ENCODE measurements at places on chromosomes 2 and 18.

GRCh38 chr2:190678444-190679162 lies 29.7 kb downstream of the NAB1 start:
- DNase-seq = no peak

- no peak for DNase-seq
Measured at GRCh38 chr18:6666012-6666685, 63.4 kb upstream of the ARHGAP28 start.

DNA sequence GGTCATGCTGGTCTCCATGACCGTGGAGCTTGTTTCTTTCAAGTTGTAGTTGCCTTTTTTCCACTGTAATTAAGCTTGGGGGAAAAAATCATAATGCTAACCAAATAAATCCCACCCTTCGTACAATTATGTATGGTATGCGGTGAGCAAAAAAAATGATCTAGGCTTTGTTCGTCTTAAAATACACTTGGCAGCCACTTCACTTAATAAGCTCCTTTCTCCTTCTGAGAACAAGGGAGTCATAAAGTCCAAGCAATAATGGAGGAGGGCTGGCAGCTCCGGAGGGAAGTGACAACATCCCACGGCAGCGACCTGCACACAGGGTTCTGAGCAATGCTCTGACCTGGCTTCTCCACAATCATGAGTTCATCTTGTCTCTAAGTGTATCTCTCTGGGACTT lies 91.2 kb upstream of the KLHL29 start:
- no peak for DNase-seq

DNA sequence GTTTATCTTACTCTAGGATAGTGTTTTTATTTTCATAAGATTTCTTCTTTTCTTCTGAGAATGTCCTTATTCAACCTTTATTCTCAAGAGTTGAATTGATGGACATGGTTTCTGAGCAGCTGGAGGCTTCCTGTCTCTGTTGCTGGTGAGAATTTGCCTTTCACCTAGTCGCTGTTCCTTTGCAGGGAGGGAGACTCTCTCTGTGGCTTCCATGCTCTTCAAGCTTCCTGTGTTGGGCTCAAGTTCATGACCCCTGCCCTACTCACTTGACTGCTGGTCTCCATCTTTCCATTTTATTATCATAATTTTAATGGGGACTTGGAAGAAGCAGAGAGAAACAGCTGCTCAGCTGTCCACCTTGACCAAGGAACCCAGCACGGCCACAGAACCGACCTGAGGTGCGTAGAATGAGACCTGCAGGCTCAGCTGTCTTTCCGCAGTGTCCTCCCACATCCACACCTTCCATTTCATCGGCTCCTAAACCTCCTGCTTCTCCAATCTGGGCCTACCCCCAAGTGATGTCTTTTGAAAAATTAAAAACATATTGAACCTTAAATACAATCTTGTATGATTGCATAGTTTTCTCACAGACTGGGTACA lies 24.2 kb downstream of the TMEM18 start:
- DNase-seq = no peak

DNA sequence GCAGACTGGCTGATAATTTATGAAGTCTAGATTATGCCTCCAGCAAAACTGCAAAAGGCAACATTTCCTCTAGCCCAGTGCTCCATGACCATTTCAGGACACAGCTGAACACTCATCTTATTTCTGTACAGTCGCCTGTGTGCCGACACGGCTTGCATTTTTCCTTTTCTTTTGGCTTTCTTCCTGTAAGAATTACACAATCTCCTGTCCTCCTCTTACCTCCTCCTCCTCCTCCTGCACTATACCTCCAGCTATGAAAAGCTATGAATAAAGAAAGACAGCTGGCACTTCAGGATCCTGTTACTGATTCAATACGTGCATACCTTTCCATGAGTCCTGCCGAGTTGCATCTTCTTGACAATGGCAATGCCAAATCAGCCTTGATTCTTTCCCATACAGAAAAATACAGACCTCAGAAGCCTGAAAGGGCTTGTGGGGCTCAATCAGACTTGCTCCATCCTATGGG lies 32.2 kb upstream of the TRIB2 start:
- DNase-seq = no peak

GRCh38 chr18:75293591-75293990 lies 83.0 kb downstream of the TSHZ1 start:
- DNase-seq = no peak

DNA sequence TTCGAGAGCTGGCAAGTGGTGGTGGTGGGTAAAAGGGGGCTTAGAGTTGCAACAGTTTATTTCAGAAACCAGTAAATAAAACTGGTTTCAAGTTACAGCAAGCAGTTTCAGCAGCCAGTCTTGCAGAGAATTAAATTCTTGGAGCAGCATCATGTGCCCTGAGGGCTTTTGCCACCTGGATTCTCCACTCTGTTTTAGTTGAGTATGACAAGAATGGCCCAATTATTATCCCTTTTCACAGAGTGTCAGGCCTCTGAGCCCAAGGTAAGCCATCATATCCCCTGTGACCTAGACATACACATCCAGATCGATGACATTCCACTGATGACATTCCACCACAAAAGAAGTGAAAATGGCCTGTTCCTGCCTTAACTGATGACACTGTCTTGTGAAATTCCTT lies 72.8 kb upstream of the FANCL start:
- DNase-seq = no peak

DNA sequence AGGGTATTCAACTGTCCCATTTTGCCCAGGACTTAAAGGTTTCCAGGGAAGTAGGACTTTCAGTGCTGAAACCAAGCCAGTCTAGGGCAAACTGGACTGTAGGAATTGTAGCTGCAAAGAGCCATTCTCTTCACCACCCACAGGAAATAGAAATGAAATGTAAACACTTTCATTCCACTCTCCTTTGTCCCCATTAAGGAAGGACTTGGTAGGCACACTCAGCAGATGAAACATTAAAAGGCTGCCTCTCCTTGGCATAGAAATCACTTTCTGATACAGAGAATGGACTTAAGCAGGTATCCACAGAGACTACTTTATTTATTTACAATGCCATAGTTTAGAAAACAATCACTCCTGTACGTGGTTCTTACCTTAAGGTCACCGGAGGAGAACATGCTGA lies 102.9 kb upstream of the CCDC195 start:
- DNase-seq = no peak

DNA sequence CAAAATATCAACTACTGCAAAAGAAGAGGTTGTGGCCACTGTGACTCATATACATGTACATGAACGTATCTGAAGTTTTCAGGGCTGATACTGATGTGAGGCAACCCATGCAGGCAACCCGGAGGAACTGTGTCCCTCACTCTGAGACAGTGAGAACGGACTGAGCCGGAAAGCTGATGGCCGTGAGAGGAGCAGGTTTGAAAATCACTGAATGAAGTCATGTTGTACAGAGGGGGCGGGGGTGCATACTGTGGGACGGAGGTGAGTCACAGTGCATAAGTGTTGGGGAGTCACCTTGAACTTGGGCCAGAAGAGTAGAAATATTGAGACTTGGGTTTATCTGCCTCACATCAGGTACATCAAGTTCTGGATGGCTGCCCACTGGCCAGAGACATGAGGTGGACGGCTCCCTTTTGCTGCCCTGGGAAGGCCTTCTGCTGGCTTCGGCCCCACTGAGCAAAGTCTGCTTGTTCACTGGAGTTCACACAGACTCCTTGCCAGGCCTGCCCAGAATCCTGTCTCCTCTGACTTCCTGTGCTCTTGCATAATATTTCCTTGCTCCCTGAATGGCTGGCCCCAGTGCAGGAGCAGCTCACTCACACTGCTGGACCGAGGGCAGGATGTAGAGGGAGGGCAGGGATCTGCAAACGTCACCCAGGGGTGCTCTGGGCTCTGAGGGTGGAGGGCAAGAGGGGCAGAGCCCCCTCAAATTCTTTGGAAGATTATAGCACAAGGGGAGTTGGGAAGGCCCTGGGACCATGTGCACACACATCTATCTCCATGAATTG lies 18.1 kb downstream of the EPAS1 start:
- no peak for DNase-seq

DNA sequence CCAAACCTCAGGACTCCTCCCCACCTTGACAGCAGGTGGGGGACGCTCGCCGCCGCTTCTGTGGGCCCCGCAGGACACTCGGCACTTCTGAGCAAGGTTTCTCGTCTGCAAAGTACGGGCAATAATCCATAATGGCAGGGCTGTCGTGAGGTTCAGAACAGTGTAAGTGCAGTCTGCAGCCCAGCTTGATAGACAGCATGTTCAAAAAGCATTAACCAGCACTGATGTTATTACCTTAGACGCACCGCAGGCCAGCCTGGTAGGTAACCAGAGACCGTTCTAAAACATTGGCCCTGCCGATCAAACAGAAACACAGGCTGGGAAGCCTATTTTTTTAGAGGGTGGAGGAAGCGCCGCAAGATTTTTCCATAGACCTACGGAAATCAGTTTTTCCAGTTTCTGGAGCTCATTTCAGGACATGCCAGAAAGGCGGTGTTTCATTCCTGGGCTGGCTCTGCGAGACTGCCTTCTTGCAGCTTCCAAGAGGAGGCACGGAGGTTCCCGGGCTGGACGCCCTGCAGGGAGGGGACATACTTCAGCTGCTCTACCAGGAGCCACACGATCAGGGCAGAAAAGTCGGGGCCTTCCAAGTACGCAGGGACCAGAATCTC lies 148.7 kb downstream of the TPO start:
- no peak for DNase-seq

GRCh38 chr2:157785200-157785599 lies 90.9 kb downstream of the ACVR1 start:
- no peak for DNase-seq

GRCh38 chr18:56888978-56889377 lies 237.8 kb downstream of the WDR7 start:
- no peak for DNase-seq

- no peak for DNase-seq
Measured at GRCh38 chr2:233373316-233373715, 19.0 kb downstream of the DGKD start.

DNA sequence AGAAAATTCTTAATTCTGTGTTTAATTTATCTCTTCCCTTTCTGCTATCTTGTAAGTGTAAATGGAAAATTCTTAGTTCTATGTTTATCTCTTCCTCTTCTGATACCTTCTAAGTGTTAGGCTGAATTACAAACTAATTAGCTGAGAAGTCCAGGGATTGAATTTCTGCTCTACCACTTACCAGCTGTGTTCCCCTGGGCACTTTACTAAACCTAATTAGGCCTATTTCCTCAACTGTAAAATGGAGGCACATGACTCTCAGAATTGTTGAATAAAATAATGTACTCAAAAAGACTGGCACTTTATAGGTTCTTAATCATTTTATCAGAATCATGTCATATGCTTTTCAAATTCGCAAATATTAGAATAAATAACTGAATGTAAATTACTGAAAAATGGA lies 146.3 kb downstream of the MAP2 start:
- no peak for DNase-seq

- DNase-seq = no peak
Measured at GRCh38 chr18:11296946-11297345, 147.6 kb upstream of the PIEZO2 start.

DNA sequence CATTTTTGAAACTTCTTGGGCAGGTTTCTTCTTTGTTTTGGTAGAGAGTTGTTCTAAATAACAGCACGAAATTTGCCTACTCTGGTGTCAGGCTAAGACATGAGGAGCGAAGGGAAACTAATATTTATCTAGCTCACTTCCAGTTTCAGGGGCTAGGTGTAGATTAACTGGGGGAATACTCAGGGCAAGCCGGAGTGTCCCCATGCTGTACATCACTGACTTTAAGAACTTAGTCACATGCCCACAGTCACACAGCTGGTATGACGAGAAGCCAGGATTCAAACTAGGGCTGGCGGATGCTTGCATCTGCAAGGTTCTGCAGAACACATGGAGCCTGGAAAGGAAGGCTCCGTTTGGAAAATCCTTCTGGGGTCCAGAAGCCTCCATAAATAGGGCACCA lies 133.3 kb downstream of the ALPK2 start:
- no peak for DNase-seq

DNA sequence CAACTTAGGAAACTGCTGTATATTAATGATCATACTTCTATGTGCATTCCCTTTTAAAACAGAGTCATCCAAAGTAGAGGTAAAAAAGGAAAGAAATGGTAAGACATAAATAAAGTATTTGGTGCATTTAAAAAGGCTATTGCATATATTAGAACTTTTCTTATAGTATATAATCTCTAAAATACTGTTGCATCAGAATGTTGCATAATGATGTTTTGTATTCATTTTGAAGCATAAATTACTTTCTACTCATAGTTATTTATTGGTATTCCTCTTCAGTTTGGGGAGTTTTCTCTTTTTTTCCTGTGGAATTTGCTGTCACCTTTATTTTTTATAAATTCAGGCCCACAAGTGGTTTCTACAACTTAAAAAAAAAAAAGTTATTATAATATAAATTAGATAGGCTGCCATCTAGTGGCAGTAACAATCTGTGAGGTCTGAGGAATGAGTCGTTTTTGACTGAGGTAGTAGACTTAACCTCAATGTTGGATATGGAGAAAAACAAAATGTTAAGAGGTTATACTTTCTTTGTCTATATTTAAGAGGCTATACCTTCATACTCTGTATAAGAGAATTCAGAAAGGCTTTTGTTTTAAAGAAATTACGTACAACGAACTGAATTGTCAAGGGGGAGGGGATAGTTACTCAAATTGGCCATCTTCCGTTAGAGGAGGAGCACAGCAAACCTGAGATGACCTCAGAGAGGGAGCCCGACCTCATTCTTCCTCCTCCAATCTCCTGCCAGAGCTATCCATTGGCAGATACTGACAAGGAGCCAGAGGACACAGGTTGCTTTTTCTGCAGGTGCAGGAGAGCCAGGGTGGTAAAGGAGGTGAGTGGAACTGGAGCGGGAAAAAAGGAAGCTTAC lies 23.8 kb downstream of the ANKAR start:
- no peak for DNase-seq

GRCh38 chr18:77092104-77093066 lies 40.2 kb downstream of the MBP start:
- DNase-seq = no peak

- no peak for DNase-seq
Measured at GRCh38 chr2:66724241-66724640, 289.3 kb downstream of the MEIS1 start.

DNA sequence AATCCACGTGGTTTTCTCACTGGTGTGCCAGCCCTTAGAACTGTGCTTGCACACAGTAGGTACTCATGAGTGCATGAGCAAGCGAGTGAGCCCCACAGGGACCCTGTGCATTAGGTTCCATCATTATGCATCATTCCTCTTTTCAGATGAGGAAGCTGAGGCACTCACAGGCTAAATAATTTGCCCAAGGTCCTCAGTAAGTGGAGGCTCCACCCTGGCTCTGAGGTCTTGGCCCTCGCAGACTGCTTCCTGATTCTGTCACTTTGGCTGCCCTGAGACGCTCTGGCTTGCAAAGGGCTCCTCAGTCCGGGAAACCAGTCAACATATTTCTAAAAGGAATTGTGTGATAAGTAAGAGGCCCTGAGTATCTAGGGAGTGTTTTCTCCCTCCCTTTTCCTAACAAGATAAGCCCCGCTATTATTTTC lies 71.7 kb downstream of the IL1R2 start:
- DNase-seq = no peak

DNA sequence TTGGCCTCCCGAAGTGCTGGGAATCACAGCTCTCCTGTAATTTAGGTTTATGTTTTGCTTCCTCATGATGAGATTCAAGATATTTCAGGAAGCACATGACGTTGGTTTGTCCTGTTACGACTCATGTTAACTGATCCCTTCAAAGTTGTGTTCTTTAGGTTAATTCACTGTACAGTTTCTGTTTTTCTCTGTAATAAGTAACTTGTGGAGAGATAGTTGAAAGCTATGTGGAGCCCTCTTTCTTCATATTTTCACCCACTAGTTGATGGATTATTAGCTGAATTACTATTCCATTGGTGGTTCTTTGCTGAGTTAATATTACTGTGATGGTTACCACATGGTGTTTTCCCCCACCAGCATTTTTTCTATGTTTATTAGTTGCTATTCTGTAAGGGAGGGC lies 18.3 kb upstream of the CHCHD5 start:
- DNase-seq = no peak

All from stimulated activated CD8-positive, alpha-beta memory T cell treated with anti-CD3 and anti-CD28 coated beads, Interleukin-12 subunit alpha, Interleukin-12 subunit beta, amount 100 ng/mL, for 4 hours (primary cell).